ENCODE measurements at places on chromosomes 2 and 18. TPM values are rescaled to one million over a fixed set of nuclear protein-coding genes. Genes with fewer than 3 reads are reported as not detected.

The LGALSL gene
- 7.4 TPM for total RNA-seq

DNA sequence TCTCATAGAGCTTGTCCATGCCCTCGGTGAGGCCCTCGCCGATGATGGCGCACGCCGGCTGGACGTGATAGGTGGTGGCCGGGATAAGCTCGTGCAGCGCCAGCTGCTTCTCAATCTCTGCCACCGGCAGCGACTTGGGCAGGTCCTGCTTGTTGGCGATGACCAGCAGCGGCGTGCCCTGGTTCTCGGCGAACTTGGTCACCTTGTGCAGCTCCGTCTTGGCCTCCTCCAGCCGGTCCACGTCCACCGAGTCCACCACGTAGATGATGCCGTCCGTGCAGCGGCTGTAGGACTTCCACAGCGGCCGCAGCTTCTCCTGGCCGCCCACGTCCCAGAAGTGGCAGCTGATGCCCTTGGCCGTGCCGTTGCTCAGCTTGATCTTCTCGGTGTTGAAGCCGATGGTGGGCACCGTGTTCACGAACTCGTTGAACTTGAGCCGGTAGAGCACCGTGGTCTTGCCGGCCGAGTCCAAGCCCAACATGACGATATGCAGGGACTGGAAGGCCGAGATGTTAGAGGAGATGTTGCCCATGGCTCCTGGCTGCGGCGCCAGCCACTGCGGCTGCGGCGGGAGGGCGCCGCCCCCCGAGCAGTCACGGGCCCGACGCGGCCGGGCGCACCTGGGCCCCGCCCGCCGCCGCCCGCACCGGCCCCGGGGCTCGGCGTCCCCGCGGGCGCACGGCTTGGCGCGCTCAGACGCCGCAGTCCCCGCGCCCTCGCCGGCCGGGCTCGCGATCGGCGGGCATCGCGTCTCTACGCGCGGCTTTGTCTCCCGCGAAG, 636 bp downstream of the ARL4C start:
- H3K27ac ChIP-seq, result peak overlapping the region; percentile 74
- peaks cover 2% of the 10 kb centered on the region for H3K36me3 ChIP-seq
- peaks cover 39% of the 10 kb centered on the region for H3K4me1 ChIP-seq
- H3K27me3 ChIP-seq, result no peaks in the 10 kb centered on the region
- H3K4me3 ChIP-seq, result peak overlapping the region; percentile 91

DNA sequence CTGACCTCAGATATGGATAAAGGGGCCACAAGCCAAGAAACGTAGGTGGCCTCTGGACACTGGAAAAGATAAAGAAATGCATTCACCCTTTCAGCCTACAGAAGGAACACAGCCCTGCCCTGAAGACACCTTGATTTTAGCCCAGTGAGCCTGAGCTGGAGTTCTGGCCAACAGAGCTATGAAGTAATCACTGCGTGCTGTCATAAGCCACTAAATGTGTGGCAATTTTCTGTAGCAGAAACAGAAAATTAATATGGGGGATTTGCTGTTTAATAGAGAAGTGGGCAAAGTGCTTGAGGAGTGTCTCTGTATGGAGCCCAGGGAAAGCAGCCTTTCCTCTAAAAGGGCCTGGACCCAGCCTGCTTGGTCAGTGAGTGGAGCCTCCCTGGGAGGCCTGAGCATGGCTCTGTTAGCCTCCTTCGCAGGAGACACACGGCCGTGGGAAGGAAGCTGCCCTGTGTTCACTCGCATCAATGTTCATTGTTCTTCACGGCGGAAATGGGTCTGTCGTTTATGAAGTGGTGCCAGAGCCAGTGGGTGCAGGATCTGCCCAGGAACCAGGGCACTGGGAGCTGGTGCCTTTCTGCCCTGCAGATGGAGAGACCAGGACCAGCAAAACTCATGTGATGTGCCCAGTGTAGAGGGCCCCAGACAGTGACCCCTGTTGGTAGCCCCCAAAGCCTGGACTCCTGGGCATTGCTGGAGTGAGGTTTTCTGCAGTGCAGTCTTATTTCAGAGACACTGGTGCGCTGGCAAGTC, 268.9 kb downstream of the NDUFA10 start:
- H3K27ac ChIP-seq, result no peak overlapping the region
- no peaks in the 10 kb centered on the region for H3K27me3 ChIP-seq
- DNase-seq, result no peak
- no peak overlapping the region for H3K4me3 ChIP-seq
- no peaks in the 10 kb centered on the region for H3K4me1 ChIP-seq
- H3K36me3 ChIP-seq, result no peaks in the 10 kb centered on the region

The CCDC150 gene
- 6.1 TPM for total RNA-seq

- H3K27me3 ChIP-seq, result no peaks in the 10 kb centered on the region
- no peak overlapping the region for H3K4me3 ChIP-seq
- H3K4me1 ChIP-seq, result peaks cover 18% of the 10 kb centered on the region
- DNase-seq, result no peak
Observed at GRCh38 chr18:60358516-60358915, 14.1 kb downstream of the MC4R start.

GRCh38 chr18:58727776-58728500, 56.7 kb downstream of the MALT1 start:
- H3K4me1 ChIP-seq, result peaks cover 6% of the 10 kb centered on the region
- H3K27ac ChIP-seq, result no peak overlapping the region
- DNase-seq, result no peak
- H3K4me3 ChIP-seq, result no peak overlapping the region

The ALPP gene
- total RNA-seq, result not detected

DNA sequence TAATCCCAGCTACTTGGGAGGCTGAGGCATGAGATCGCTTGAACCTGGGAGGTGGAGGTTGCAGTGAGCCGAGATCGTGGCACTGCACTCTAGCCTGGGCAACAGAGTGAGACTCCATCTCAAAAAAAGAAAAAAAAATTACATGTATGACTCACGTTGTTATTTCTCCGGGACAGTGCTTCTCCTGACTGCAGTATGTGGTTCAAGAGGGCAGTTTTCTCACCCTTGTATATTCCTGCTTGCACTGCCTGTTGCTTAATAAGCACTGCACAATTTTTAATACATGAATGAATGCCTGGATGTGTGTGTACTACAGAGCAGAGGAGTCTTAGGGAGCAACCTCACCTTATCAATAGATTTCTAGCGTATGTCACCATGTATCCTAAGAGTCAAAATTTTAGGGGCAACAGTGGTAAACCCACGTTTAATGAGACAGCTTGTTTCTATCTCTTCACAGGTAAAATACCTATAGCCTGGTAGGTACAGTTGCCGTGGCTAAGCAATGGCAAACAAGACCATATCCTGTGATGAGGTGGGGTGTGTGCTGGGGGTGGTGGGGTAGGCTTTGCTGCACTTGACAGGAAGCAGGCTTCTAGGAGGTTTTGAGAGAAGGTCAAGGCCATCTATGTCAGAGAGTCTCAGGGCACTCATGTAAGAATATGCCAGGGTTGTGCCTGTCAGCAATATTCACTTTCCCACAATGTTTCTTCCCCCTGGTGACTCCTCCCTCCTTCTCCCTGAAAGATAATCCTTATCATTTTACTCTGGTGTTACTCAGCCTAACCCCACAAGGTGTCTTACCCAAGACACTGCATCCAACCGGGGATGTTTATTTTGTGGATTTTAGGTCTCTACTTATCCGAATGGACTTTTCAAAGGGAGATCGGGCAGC, 36.9 kb upstream of the MEX3C start:
- H3K36me3 ChIP-seq, result no peaks in the 10 kb centered on the region
- H3K27me3 ChIP-seq, result no peaks in the 10 kb centered on the region
- DNase-seq, result peak; percentile 60
- H3K4me3 ChIP-seq, result no peak overlapping the region

- no peak overlapping the region for H3K27ac ChIP-seq
- peaks cover 26% of the 10 kb centered on the region for H3K4me1 ChIP-seq
- H3K27me3 ChIP-seq, result no peaks in the 10 kb centered on the region
- H3K36me3 ChIP-seq, result no peaks in the 10 kb centered on the region
- peak; percentile 72 for DNase-seq
- H3K4me3 ChIP-seq, result no peak overlapping the region
Observed at GRCh38 chr2:6958616-6959235, 41.5 kb downstream of the RNF144A start.

GRCh38 chr2:204218040-204218439, 281.5 kb downstream of the ICOS start:
- no peak overlapping the region for H3K27ac ChIP-seq
- no peaks in the 10 kb centered on the region for H3K4me1 ChIP-seq
- DNase-seq, result no peak
- H3K4me3 ChIP-seq, result no peak overlapping the region
- H3K36me3 ChIP-seq, result peaks cover 3% of the 10 kb centered on the region

DNA sequence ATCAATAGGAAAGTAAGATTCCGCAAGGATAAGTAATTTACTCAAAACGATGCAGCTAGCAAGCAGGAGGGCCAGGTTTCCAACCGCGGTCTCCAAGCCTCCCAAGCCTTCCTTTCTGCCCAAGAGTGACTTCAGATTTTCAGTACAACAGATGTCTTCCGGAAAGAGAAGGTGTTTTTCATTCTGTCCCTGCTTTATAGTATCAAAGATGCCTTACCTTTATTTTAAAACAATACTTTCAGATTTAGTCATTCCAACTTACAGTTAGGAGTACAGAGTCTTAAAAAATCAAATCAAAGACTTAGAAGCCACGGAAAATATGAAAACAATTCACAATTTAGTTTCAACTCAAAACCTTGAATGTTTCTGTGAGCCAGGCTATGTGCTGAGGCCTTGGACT, 43.6 kb downstream of the CYB5A start:
- peaks cover 12% of the 10 kb centered on the region for H3K36me3 ChIP-seq
- H3K27me3 ChIP-seq, result peaks cover 4% of the 10 kb centered on the region
- peaks cover 12% of the 10 kb centered on the region for H3K4me1 ChIP-seq
- no peak overlapping the region for H3K4me3 ChIP-seq

GRCh38 chr2:154046493-154046892, 174.8 kb downstream of the GALNT13 start:
- H3K36me3 ChIP-seq, result no peaks in the 10 kb centered on the region
- H3K4me1 ChIP-seq, result no peaks in the 10 kb centered on the region
- H3K27me3 ChIP-seq, result no peaks in the 10 kb centered on the region

DNA sequence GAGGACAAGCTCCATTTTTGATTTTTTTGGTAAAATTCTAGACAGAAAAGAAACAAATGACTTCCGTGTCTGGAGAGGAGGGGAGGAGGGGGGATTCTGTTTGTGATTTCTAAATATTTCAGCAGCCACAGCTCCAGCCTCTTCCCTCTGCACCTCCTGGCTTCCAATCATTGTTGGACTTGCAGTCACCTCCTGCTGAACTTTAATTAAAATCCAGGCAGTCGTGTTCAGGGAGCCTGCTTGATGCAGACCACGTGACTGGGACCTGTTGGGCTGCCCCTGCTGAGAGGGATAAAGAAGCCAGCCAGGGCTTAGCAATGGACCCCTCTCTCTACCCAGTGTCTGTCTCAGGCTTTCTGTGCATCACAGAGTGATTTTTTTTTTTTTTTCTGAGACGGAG, 115.1 kb downstream of the SH3BP4 start:
- H3K4me3 ChIP-seq, result no peak overlapping the region
- H3K27me3 ChIP-seq, result peaks cover 6% of the 10 kb centered on the region
- peaks cover 4% of the 10 kb centered on the region for H3K36me3 ChIP-seq
- DNase-seq, result no peak

DNA sequence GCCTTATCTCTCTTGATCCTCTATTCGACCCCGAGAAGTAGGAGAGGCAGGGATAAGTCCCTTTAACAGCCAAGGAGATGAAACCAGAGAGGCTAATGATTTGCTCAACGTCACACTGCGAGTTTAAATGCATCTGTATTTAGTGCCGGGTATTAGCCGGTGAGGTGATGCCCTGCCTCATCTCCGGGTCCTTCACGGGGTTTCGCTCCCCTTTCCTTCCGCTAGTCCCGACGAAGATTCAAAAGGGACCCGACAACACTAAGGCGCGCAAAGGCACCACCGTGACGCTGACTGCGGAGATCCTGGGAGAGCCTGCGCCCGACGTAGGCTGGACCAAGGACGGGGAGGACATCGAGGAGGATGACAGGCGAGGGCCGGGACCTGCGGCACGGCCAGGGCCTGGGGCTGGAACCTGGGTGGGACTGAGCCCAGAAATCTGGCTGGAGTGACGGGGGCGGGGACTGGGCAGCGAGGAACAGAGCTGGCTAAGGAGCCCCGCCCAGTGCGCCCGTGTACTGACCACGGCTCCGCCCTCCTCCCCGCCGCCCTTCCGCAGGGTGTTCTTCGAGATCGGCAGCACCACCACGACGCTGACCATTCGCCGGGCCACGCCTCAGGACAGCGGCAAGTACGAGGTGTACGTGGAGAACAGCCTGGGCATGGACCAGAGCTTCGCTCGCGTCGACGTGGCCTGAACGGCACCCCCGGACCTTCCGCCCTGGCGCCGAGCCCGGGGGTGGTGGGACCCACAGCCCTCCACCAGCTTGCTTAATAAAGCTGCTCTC, 1.0 kb upstream of the GMPPA start:
- peak; percentile 92 for DNase-seq
- H3K4me3 ChIP-seq, result peak overlapping the region; percentile 97
- peak overlapping the region; percentile 99 for H3K27ac ChIP-seq
- H3K27me3 ChIP-seq, result no peaks in the 10 kb centered on the region

DNA sequence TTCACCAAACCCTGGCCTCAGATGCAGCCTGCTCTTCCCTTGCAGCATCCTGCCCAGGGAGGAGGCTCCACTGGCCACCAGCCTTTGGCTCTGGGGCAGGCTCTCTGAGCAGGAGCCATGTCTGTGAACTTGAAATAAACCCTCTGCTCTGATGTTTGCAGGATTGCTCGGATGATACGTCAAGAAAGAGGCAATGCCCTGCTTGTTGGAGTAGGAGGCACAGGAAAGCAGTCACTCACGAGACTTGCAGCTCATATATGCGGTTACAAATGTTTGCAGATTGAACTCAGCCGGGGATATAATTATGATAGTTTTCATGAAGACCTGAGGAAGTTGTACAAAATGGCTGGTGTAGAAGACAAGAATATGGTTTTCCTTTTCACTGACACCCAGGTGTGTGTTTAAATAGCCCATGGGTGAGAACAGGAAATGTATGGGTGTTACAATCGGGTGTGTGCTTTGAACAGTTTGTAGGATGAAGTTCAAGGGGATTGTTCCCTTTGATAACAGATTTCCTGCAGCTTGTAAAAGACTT, 177.9 kb downstream of the DNAH6 start:
- DNase-seq, result no peak
- H3K4me1 ChIP-seq, result no peaks in the 10 kb centered on the region
- H3K36me3 ChIP-seq, result no peaks in the 10 kb centered on the region
- no peak overlapping the region for H3K27ac ChIP-seq
- H3K4me3 ChIP-seq, result no peak overlapping the region

The SLC4A5 gene
- 2.3 TPM for total RNA-seq

- peak overlapping the region; percentile 78 for H3K27ac ChIP-seq
- DNase-seq, result no peak
- no peak overlapping the region for H3K4me3 ChIP-seq
- no peaks in the 10 kb centered on the region for H3K27me3 ChIP-seq
- peaks cover 53% of the 10 kb centered on the region for H3K4me1 ChIP-seq
- H3K36me3 ChIP-seq, result no peaks in the 10 kb centered on the region
Observed at GRCh38 chr2:168635065-168635577, 167.3 kb upstream of the NOSTRIN start.

Data from osteocyte (in vitro differentiated cells).